ENCODE measurements at places on chromosomes 13 and 19.

DNA sequence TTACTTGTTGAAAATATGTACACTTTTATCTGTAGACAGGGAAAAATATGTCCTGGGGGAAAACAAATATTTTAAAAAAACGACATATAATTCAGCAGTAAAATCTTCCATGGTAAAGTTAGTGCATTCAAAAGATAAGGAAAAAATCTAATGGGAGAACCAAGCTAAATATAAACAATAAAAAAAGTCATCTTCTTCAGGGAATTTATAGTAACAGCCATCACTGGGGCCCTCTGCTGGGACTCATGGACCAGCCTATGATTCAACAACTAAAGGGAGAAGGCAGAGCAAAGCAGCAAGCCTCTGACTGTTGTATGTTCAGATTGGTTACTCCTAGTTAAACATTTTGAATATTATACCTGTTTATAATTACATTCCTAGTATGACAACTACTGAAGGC is 93.0 kb downstream of the ITGBL1 start:
- DNase-seq: no peak

DNA sequence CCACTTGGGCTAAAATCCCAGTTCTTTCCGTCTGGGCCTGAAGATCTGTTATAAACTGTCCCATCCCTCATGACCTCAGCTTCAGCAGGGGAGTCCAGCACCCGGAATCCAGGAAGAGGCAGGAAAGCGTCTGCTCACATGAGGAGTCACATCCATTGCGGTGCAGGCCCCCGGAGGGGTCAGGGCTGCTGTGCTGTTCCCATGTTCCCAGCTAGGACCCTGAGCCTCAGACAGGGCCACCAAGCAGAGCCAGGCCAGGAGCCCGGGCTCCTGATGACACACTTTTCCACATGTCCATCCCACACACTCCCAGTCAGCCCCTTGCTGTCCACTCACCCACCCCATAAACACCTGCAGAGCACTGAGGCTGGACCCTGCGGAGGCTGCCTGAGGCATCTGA is 45.3 kb upstream of the VSTM2B start:
- no peak for DNase-seq

DNA sequence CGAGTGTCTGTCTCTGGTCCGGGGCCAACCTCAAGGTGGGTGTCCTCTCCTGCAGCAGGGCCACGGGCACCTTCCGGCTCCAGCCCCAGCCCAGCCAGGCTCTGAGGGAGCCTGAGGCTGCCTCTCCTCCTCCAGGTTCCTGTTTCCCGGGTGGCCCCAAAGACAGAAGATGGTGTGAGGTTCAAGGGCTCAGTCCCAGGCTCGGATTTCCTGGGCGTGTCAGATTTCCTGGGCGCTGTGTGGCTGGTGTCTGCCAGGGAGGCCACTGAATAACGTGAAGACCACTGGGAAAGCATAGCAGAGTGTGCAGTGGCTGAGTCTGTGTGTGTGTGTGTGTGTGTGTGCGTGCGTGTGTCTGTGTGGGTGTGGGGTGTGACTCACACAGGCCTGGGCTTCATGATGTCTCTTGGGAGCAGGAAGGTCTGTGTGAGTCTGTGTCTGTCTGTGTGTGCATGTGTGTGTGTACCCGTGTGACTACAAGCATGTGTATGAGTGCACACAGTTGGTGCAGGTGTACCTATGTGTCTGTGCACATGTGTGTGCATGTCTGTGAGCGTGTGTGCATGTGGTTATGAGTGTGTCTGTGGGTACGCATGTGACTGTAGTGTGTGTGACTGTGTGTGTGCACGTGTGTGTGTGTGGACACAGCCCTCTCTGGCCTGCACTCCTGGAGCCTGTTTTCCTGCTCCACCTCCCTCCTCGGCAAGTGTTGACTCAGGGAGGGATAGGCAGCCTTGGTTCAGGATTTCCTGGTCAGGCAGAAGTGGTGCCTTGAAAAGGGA is 28.3 kb downstream of the CEBPA start:
- DNase-seq: peak; percentile 34

DNA sequence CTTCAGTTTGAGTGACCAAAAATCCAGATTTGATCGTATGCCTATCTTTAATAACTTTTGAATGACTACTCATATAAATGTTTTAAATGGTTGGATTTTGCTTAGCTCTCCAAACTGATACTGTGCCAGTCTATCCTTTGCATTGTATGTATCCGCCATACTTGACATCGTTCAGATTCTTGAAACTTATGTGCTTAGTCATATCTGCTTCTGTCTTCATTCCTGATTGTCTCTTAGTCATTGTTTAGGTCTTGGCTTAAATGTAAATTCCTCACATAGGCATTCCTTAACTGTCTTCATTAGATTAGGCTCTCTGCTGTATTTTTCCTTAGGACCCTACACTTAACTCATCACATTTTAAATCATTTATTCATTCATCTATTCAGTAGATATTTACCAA is 126.0 kb downstream of the PCCA start:
- DNase-seq: no peak

DNA sequence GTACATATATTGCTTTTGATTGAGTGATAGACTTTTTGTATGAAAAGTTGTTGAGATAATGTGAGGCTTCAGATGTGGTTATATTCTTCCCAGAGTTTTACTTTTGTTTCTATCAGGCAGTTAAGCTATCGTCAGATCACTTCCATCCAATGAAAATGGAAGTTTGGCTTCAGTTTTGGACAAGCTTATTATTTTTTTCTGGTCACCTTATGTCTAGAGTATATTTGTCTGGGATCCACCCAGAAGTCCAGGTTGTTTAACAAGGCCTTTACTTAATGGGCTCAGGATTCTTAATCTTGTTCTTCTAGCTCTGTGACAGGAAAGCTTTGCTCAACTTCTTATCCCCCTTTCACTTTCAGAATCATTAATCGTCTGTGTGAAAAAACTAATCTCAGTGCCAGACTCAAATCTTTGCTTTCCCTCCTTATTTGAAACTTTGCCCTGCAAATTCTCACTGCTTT is 150.9 kb downstream of the PDS5B start:
- peak; percentile 64 for DNase-seq

DNA sequence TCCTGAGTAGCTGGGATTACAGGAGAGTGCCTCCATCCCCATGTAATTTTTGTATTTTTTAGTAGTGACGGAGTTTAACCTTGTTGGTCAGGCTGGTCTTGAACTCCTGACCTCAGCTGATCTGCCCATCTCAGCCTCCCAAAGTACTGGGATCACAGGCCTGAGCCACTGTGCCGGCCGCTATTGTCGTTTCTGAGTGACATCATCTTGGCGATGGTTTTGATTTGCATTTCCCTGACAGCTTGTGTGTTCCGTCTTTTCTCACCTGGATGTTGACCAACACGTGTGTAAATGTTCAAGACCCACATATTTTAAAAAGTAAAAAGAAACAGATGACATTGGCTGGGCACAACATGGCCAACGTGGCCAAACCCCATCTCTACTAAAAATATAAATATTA is 12.8 kb upstream of the MKNK2 start:
- DNase-seq: no peak

- no peak for DNase-seq
These were observed 55.2 kb upstream of the MEDAG start for GRCh38 chr13:30850867-30851211.

DNA sequence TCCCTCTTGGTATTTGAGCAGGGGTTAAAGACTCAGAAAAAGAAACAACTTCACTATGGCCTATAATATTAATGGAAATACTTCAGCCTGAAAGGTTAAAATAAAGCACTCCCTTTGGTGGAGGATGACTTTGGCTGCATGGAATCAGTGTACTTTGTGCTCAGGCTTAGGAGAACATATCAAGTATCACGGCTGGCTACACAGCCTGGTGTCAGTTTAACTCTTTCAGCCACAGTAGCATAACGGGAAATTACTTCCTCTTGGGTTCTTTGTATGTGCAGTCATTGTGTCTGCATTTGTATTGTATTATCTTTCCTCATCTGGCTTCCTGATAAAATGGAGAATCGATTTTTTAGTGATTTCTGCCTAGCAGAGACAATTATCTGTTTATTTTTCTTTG is 239.0 kb downstream of the GGACT start:
- DNase-seq: no peak

GRCh38 chr13:21528616-21529015 is 69.5 kb upstream of the ZDHHC20 start:
- DNase-seq: no peak

GRCh38 chr19:49676136-49676783 is 811 bp upstream of the PRMT1 start:
- DNase-seq: peak; percentile 85

- DNase-seq: peak; percentile 33
These were observed 656 bp downstream of the PCCA start for GRCh38 chr13:100089465-100090032.

DNA sequence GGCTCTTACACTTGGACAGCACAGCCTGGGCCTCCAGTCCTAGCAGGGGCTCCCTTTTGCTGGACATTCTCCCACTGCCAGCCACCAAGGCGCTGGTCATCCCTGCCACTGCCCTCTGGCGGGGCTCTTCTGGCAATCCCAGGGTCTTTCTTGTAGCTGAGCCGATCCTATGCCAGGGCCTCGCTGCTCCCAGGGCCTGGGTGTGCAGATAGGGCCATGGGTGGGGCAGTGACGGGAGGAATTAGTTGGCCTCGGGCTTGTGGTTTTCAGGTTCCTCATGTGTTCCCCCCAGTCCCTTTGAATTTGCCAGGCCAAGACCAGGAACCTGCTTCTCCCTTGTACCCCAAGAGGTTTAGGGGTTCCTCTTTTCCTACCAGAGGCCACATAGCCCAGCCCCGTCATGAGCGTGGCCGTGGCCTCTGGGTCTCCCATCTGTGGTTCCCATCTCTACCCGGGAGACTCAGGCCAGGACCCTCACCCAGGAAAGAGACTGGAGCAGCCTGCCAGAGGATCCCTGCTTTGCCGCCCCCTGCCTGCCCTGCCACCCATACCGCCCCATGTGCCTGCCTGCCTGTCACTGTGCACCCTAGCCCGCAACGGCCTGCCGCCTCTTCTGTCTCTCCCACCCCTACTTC is 26.2 kb downstream of the TMED1 start:
- DNase-seq: no peak

- DNase-seq: no peak
These were observed 180.3 kb downstream of the SLITRK1 start for GRCh38 chr13:83702021-83702420.

- DNase-seq: no peak
These were observed 8.8 kb upstream of the CPB2 start for GRCh38 chr13:46113596-46113995.

DNA sequence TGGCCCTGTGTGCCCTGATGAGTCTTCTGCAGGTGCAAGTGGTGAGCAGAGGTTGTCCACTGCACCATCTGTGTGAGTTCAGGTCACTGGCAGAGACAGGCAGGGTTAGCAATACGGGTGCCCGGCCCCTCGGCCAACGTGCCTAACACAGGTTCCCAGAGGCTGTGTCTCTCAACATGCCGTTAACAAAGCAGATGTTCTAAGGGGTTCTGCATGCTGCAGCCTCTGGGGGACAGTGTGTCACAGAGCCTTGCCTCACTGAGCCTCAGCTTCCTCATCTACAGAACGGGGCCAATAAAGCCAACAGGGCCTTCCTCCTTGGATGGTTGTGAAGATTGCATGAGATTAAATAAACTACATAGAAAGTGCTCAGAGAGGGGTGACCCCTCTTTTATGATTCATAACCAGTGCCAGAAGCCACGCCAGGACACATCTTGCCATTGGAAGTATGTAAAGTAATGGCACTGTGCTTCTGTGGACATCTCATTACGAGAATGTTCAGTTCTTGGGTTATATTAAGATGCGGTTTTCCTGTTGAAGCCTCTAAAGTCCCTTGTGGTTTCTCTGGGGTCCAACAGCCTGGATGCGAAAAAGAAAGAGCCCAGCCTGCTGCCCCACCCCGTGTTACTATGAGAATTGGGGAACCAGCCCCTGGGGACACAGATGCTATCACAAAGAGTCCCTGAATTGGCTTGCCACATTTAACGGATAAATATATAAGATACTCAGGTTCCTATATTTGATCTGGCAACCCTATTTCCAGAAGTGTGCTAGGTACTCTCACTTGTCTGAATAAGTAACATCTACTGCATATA is 11.2 kb upstream of the ARHGEF18 start:
- DNase-seq: peak; percentile 74

DNA sequence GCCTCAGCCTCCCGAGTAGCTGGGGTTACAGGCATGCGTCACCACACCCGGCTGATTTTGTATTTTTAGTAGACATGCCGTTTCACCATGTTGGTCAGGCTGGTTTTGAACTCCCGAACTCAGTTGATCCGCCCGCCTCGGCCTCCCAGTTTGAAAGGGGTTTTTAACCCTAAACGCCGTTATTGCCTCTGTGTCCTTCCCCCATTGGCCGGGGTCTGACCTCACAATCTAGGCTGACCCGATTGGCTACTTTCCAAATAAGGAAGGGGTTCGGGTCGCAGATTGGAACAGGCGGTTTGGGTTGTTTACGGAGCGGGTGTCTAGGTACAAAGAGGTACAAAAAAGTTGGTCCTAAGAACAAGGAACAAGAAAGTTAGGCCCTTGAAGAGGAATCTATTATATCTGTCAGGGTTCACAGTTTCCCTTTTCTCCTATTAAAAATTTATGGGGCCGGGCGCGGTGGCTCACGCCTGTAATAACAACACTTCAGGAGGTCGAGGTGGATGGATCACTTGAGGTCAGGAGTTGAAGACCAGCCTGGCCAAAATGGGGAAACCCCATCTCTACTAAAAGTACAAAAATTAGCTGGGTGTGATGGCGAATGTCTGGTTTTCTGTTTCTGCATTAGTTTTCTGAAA is 1.0 kb downstream of the ZNF253 start:
- peak; percentile 70 for DNase-seq

- DNase-seq: no peak
These were observed 119.7 kb upstream of the MRI1 start for GRCh38 chr19:13644645-13645044.

- DNase-seq: no peak
These were observed 102.3 kb downstream of the GPC6 start for GRCh38 chr13:93328943-93329342.

GRCh38 chr19:6662702-6663101 is 7.3 kb downstream of the TNFSF14 start:
- no peak for DNase-seq

DNA sequence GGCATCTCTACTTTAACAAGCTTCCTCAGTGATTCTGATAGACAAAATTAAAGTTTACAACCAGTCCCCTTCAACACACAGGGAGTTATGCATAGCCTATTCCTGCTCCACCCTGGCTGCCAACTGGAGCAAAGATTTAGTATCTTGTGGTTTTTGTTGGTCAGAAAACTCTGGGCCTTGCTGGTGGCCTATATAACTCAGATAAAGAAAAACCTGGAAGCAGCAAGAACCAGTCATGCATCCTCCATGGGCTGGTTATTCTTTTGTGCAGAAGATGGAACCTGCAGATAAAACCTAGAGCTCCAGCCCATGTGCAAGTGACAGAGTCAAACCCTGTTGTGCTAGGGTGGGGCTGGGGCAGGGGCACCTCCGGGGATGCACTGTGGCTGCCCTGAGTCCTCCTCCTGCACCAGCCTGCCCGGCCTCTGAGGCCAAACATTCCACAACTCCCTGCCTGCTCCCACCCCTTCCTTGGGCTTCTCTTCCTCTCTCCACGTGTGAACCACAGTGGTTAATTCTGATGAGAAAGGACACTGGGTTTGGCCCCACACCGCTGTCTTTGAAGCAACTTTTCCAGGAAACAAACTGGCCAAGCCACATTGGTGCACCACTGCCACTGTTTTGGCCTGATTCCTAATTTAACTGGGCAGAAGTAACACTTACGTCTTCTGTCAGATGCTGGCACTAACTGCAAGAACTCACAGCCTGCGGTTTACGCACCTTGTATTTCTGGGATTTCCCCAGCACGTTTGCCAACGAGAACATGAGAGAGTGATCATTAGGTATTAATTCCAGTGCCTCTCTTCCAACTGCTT is 23.3 kb upstream of the GGACT start:
- DNase-seq: peak; percentile 42

All from activated CD4-positive, alpha-beta T cell treated with anti-CD3 and anti-CD28 coated beads, Interleukin-10, Interleukin-2, amounts not matched to agents 100 ng/mL and 50 ng/mL, durations not matched to agents 16 hours and 8 hours (primary cell).